ENCODE measurements at places on chromosomes 12 and 14.

DNA sequence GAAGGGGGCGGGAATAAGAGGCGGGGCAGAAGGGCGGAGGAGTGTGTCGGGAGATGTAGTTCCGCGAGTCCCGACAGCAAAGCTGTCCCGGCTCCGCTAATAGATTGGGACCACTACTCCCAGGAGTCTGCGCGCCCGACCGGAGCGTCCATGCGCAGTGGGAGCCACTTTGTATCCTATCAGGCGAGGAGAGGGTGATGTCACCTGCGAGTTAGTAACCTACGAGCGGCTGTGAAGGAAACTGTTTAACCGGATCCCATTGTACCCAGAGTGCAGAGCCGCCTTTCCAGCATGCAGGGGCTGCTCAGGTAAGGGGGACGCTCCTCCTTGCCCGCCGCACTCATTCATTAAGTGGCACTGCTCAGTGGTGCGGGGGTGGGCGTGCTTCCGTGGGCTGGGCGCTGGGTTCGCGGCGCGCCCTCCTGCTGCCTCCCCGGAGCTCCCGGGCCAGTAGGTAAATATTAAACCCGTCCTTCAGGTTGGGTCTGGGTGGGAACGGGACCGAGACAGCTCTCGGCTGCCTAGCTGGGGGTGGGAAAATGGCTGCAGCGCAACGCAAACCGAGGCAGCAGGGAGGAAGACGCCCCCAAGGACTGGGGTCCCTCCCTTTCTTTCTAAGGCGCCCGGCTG lies at the start of gene DAAM1:
DAAM1 (plus strand) TSS at position 207 of the 630 bp plus-strand sequence. CDS start 74,811 bp downstream, outside the sequence.
- DNase-seq: peak; percentile 99

DNA sequence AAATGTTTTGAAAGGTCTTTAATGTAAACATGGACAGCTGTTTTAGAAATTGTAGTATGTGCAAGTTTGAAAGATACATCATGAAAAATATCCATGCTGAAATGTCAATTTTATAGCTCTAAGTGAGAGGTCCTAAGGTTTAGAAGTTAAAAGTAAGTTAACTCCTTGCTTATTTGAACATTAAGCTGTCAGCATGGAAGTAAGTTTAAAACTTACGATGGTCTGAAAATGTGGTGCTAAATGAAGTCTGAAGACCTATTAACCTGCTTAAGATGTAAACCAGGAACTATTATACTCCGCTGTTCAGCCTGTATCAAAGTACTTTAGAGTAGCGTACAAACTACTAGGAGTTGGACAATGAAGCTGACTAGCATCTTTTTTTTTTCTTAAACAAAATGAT lies 1082.4 kb downstream of the TMTC2 start:
- DNase-seq: no peak

DNA sequence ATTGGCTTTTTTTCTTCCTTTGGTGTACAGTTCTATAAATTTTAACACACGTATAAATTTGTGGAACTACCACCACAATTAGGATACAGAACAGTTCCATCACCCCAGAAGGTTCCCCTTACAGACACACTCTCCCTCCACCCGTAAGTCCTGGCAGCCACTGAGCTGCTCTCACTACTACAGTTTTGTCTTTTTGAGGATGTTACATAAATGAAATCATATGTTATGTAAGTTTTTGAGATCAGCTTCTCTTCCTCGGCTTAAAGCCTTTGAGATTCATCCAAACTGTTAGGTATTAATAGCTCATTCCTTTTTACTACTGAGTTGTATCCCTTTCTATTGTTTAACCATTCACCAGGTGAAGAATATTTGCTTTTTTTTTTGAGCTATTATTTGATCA lies 74.3 kb upstream of the SLC24A4 start:
- DNase-seq: no peak

DNA sequence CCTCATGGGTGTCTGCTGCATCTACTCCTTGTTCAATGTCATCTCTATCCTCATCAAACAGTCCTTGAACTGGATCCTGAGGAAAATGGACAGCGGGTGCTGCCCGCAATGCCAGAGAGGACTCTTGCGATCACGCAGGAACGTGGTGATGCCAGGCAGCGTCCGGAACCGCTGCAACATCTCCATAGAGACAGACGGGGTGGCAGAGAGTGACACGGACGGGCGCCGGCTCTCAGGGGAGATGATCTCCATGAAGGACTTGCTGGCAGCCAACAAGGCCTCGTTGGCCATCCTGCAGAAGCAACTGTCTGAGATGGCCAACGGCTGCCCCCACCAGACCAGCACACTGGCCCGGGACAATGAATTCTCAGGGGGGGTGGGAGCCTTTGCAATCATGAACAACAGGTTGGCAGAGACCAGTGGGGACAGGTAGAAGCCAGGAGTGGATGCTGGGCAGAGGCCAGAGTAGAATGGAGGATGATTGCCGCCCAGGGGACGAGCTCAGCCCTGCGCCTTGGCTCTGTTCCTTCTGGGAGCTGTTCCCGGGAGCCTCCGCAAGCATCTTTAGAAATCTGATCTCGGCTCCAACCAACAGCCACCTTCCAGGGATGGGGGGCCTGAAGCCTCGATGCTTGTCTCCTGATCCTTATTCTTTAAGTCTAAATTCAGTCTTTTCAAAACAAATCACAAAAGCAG lies 71.6 kb upstream of the PSMC1 start:
- DNase-seq: no peak

- DNase-seq: no peak
These were observed 183.1 kb downstream of the TMEM121 start for GRCh38 chr14:105709281-105710118.

GRCh38 chr12:40515041-40515816 lies 177.0 kb upstream of the CNTN1 start:
- DNase-seq: no peak

GRCh38 chr12:115943630-115944391 lies 333.7 kb downstream of the MED13L start:
- no peak for DNase-seq

- no peak for DNase-seq
These were observed 25.6 kb upstream of the SLC2A3 start for GRCh38 chr12:7961395-7962178.

DNA sequence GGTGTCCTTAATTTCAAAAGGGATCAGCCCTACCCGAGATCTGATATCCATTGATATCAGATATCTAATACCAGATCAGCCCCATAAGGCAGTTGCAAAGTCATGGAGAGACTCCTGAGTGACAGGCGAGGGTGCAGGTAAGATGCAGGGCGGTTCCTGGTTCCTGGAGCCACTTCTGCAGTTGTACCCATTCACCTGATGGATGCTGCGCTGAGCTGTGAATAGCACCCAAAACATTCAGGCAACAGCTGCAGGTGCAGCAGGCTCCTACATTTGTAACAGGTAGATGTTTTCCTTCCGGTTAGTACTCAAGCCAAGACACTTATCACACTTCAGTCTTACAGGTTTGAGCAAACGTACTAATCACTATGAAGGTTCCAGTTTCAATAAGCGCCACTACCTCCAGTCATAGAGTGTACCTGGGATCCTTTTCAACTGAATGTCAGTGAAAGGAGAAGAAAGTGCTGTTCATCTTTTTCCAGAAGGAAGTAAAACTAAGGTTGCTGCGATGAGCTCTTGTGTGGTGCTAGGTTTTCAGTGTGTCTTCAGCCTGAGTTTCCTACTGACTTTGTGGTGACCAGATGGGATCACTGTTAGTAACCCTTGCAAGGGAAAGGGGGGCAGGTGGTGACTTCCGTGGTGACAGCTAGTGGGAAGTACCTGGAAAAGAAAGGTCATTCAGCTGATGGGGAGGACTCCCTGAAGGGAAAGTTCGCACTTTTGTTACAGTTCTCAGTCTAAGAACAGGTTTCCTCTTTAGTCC lies 1.9 kb downstream of the ATP6V0A2 start:
- no peak for DNase-seq

DNA sequence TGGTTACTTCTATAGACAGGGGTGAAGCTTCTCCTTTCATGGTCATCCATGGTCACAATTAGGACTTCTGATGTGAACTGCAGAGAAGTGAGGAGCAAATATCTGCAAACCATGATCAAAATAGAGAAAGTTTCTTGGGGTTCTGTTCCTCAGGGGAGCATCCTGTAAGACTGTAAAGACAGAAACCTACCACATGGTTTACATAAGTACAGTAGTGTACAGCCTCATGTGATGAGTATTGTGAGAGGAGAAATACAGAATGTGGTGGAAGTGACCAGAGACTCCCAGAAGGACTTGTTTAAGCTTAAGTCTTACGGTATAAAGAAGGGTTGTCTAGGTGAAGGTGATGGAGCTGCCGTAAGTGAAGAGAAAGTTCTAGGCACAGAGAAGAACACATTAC lies 484.7 kb downstream of the LRIG3 start:
- no peak for DNase-seq
